Calu3 (cell line): ENCODE measurements at places on chromosomes 6 and 20. TPM values are rescaled to one million over a fixed set of nuclear protein-coding genes. Genes with fewer than 3 reads are reported as not detected.

The MAS1L gene
- not detected in 2 replicates for total RNA-seq

- DNase-seq: no peak
These were observed 868.9 kb downstream of the PHF3 start for GRCh38 chr6:64504503-64504902.

The SALL4 gene
- 7.6 and 9.5 TPM in 2 replicates for total RNA-seq

DNA sequence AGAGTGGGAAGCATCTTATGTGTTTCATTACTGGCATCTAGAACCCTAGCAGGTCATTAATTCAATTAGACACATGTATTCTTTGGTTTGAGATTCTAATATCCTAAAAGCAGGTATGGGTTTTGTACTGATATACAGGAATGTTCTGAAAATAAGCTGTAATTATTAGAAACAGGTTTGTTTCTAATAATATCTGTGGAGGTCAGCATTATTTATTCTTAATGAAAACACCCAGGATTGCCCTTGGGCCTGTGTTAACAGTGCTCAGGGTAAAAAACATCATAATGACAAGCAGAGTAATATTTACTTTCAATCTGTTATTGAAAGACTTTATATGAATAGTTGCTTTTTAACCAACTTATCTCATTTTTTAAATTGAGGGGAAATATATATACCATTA, 8.0 kb upstream of the TULP4 start:
- DNase-seq: no peak

The SMLR1 gene
- not detected in 2 replicates for total RNA-seq

- no peak for DNase-seq
These were observed 71.9 kb upstream of the TOP1 start for GRCh38 chr20:40956542-40957264.

DNA sequence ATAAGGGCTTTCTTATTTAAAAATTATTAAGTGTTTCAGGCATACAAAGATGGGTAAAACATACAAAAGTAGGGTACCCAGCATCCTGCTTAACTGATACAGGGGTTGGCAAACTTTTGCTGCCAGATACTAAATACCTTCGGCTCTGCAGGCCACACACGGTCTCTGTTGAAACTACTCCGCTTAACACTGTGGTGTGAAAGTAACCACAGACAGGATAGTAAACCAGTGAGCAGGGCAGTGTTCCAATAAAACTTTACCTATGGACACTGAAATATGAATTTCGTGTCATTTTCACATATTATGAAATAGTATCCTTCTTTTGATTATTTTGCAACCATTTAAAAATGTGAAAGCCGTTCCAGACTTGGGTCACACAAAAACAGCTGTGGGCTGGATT, 92.4 kb downstream of the EYA2 start:
- no peak for DNase-seq

GRCh38 chr20:39112178-39112743, 150.1 kb downstream of the DHX35 start:
- DNase-seq: peak; percentile 80

- DNase-seq: no peak
These were observed 10.0 kb upstream of the LATS1 start for GRCh38 chr6:149727793-149728498.

GRCh38 chr6:135810486-135810885, 41.0 kb upstream of the PDE7B start:
- DNase-seq: no peak

DNA sequence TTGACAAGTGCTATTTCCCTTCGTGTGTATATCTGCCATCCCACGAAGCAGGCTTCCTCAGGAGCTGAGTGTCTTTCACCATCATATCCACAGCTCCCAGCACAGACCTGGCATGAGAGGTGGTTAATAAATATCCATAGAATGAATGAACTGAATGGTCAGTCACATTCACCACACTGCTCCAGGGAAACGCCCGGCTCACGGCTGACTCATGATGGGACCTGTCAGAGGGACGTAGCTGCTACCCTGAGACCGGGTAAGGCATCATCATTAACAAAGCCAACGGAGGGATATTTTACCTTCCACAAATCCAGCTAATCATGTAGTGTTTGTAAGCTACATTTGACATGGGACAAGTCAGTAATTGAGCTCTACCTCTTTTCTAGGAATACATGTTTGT, 12.5 kb downstream of the AGPAT4 start:
- DNase-seq: peak; percentile 50

- DNase-seq: no peak
These were observed 642.3 kb downstream of the MAFB start for GRCh38 chr20:40046703-40047102.

- DNase-seq: no peak
These were observed 157.3 kb downstream of the BACH2 start for GRCh38 chr6:90139272-90139817.

The ZSCAN9 gene
- total RNA-seq: 24.6 and 25.8 TPM in 2 replicates

DNA sequence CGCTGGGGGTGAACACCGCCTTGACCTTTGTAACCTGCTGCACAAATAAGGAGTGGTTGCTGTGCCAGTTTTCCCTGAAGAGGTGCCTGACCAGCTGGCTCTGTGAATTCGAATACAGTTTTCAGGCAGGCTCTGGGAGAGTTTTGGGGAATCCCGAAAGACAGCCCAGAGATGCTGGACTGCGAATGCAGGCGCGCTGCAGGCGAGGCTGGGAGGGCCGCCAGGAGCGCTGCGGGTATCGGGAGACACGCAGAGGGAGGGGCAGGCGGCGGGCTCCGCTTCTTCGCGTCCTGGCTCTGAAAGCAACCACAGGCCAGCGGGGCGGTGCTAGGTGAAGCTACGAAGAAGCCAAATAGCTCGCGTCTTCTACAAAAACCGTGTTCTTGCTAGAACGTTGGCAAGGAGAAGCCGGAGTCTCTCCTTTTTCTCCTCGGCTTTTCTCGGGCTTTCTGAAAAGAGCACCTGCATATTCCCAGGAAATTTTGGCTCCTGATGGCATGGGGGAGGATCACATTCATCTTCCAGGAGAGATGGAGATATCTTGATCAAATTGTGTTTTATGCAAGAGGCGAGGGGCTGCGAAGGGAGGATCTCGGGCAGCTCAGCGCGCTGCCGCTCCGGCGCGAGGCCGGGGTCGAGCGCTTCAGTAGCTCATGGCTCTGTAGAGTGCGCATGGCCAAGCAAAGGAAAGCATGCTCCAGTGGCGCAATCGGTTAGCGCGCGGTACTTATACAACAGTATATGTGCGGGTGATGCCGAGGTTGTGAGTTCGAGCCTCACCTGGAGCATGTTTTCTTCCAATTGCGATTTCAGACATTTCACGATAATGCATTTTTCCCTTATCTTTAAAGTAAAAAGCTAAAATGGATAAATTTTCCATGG, 158.1 kb upstream of the ZNF184 start:
- DNase-seq: peak; percentile 84

The SPINT4 gene
- total RNA-seq: not detected in 2 replicates

- no peak for DNase-seq
These were observed 137.8 kb downstream of the CENPW start for GRCh38 chr6:126477678-126478077.

The MYB gene
- total RNA-seq: 1.5 and 3.1 TPM in 2 replicates

GRCh38 chr20:13213335-13213734, 7.7 kb upstream of the ISM1 start:
- DNase-seq: no peak

- DNase-seq: no peak
These were observed 84.2 kb downstream of the EPB41L2 start for GRCh38 chr6:130978660-130979396.

The PREX1 gene
- 0.31 and 1.3 TPM in 2 replicates for total RNA-seq

DNA sequence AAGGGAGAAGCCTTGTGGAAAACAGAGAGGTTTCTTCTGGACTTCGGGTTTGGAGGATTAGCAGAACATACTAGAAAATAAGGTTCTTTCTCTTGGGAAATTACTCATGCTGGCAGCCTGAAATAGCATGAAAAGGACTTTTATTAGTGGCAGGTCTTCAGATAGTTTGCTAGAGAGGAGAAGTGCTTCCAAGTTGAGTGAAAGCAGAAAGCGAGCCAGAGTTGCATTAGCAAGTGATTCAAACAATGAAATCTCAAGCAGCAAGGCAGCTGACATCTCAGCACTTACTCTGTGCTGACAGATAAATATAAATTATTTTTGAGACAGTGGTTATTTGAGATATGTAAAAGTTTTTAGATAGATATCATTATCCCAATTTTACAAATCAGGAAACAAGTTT, 91.9 kb downstream of the PLCB4 start:
- no peak for DNase-seq

The DUSP15 gene
- 0.47 TPM in 1 of 2 replicates, not detected in the other for total RNA-seq

- no peak for DNase-seq
These were observed 61.4 kb downstream of the IL22RA2 start for GRCh38 chr6:137112067-137112355.

DNA sequence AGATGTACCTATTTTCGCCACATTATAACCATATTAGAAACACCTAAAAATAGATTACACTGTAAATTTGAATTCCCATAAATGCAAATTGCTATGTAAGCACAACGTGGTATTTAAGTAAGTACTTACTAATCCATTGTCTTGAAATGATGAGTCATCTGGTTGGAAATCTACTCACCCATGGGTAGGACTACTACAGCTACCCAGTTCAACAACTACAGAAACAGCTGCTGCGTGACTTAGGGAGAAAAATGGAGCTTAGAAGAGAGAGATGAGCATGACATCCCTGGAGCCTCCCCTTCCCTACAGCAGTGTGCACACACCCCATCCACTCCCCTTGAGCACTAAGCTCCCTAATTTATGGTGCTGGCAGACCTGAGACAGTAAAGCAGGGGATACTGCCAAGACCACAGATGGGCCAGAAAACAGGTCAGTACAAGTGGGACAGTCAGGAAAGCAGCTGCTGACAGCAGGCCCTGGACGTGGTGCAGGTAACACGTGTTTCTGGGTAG, 26.9 kb downstream of the RRAGD start:
- no peak for DNase-seq

The FNDC11 gene
- total RNA-seq: 0.24 TPM in 1 of 2 replicates, not detected in the other

DNA sequence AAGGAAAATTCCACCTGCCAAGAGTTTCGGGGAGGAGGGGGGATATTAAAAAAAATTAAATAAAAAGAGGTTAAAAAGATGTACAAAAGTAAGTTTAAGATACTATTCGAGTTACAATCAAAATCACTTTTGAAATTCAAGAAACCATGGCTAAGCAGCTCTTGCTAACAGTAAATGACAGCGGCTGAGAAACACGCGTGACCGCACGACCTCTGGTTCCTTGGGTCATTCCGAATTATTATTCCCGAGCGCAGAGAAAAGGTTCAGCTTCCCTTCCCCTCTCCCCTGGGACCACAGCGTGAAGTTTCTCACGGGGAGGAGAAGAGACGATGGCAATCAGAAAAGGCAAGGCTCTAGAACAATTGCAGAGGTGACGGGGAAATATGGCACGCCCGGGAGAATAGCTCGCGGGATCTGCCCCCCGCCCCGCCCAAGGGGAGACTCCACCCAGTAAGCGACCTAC, 496 bp downstream of the TMEM242 start:
- peak; percentile 79 for DNase-seq

- peak; percentile 74 for DNase-seq
These were observed 39.6 kb downstream of the VEGFA start for GRCh38 chr6:43809417-43810305.

- no peak for DNase-seq
These were observed 926 bp downstream of the PEX3 start for GRCh38 chr6:143451531-143451930.

DNA sequence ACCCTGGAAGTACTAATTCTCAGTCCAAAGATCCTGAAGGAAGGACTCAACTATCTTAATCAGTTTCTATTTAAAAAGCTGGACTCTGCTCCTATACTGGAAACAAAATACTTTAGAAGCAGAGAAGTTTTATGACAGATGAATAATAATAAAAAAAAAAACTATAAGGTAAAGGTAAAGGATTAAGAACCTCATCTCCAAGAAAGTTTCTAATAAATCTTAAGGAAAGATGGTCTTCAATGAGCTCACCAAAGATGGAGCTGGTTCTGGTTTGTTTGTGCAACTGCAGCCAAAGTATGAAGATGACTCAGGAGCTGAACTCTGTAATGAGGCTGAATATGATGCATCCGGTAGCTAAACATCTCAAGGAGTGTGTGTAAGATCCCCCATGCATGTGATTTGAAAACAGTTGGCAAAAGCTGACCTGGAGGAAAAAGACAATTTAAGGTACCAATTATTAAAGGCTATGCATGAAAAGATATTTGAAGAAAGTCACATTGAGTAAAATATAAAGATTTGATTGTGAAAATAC, 25.2 kb downstream of the MED23 start:
- no peak for DNase-seq
